Muscle of leg (tissue), 16 donors: ENCODE measurements at places on chromosomes 13 and 19. TPM values are rescaled to one million over a fixed set of nuclear protein-coding genes. Genes with fewer than 3 reads are reported as not detected.
A peak's percentile ranks its signal among the peaks of the same experiment; 100 is the strongest.

DNA sequence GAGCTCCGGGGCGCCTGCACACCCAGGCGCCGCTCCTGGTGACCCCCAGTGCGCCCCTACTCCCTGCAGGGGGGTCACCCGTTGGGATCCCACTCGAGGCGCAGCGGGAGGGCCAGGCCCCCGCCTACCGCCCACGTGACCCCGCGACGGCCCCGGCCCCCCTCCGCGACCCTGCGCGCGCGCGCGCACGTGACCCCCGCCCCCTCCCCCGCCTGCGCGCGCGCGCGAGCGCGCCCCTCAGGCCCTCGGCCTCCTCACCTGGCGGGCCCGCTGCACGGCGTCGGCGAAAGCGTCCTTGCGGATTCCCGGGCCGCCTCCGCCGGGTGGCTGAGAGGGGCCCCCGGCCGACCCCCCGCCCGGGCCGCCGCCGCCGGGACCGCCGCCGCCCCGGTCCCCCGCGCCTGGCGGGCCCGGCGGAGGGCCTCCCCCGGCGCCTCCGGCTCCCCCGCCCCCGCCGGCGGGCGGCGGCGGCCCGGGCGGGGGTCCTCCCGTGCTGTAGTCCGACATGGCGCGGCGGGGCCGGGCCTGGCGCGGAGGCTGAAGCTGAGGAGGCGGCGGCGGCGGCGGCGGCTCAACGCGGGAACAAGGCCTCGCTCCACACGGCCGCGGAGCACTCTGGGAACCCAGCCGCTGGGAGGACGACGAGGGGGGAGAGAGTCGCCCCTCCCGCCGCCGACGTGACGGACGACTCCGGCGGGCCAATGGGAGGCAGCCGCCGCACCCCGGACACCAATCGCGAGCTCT lies at the start of gene KHSRP:
Gene KHSRP, minus strand, starts transcription at position 617 of the 744 bp plus-strand sequence. Its CDS starts 110 bp downstream, at position 507.
- H3K4me1 ChIP-seq, result peaks cover 28% of the 10 kb centered on the region
- DNase-seq, result peak; percentile 44
- peaks cover 33% of the 10 kb centered on the region for H3K36me3 ChIP-seq
- peak within 1 kb of the TSS; percentile 97 for H3K27ac ChIP-seq
- no peaks in the 10 kb centered on the region for H3K27me3 ChIP-seq

GRCh38 chr19:43781630-43782310 lies 997 bp upstream of the KCNN4 start:
- peaks cover 2% of the 10 kb centered on the region for H3K27me3 ChIP-seq
- no peaks in the 10 kb centered on the region for H3K36me3 ChIP-seq
- H3K27ac ChIP-seq, result no peak overlapping the region
- H3K4me1 ChIP-seq, result peaks cover 9% of the 10 kb centered on the region

GRCh38 chr13:73754241-73754640 lies 380.0 kb downstream of the KLF12 start:
- peaks cover 2% of the 10 kb centered on the region for H3K36me3 ChIP-seq
- no peaks in the 10 kb centered on the region for H3K4me1 ChIP-seq
- no peaks in the 10 kb centered on the region for H3K27me3 ChIP-seq
- no peak overlapping the region for H3K27ac ChIP-seq
- no peak overlapping the region for H3K4me3 ChIP-seq
- no peak for DNase-seq

GRCh38 chr13:65656740-65657329 lies 1573.3 kb downstream of the PCDH9 start:
- H3K4me3 ChIP-seq, result no peak overlapping the region
- no peaks in the 10 kb centered on the region for H3K27me3 ChIP-seq
- H3K4me1 ChIP-seq, result no peaks in the 10 kb centered on the region
- no peak overlapping the region for H3K27ac ChIP-seq
- peak; percentile 26 for DNase-seq

DNA sequence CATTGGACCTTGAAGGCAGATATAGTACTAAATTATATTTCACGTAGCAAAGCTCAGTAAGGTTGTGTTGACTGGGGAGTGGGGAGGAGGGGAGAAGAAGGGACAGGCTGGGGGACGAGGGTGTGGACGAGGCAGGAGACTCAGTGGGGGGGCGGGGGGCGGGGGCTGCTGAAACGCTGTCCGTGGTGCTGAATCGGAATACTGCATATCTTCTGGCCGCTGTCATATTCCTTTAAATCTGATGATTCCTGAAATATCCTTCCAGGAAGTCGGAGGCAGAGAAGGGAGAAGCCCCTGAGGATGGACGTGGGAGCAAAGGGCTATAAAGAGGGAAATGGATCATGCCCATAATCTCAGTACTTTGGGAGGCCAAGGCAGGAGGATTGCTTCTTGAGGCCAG lies 34.7 kb upstream of the CASP14 start:
- no peaks in the 10 kb centered on the region for H3K4me1 ChIP-seq
- H3K27me3 ChIP-seq, result peaks cover 12% of the 10 kb centered on the region
- H3K4me3 ChIP-seq, result no peak overlapping the region
- DNase-seq, result no peak
- no peak overlapping the region for H3K27ac ChIP-seq

Gene TLE6
- polyA plus RNA-seq, result 1.5 TPM

Gene HS6ST3
- 0.15 TPM for polyA plus RNA-seq

Gene IZUMO2
- polyA plus RNA-seq, result not detected
